ENCODE measurements at places on chromosomes 12 and 14.

DNA sequence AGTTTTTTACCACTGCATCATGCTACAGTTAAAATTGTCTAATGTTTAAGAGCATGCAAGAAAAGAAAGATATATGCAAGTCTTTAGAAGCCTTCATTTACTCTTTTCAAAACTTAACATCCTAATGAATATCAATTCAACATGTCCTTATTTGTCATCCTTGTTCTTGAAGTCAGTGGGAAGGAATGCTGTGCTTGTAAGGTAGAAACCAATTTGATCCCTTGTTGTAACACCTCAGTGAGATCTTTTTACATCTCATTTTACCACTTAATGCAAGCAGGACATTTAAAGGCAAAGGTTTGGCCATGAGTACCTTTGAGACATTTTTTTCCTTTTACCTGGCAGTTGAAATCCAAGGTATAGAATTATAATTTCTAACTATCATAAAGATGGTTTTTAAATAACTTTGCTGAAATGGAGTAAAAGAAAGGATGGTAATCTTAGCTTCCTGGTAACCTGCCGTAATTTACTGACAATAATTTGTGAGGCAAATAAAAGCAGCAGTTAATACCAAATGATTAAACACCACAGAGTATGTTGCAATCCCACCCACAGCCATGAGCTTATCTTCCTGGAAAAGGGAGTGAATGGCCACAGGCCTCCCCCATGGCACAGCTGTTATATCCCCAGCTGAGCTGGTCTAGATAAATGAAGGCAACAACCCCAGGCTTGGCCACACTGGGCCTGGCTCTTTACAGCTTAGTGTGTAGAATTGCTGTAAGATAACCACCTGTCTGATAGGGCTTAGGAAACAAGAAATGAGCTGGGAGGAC is 33.2 kb upstream of the STRN3 start:
- peak; percentile 84 for DNase-seq

DNA sequence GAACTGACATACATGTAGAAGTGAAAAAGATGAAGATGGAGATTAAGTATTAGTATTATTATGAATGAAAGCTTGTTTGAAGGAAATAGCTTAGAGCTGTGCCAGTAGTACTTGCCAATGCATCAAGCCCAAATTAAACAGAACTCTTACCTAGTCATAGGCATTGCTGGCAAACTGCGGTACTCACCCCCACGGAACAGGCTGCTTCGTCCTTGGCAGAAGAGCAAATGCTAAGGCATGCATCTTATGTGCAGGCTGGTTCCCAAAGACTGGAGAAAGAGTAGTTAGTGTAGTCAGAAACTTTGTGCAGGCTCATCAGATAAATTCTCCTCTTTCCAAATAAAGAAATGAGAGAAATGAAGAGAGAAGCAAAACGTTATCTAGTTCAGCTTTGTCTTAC is 134.8 kb downstream of the CCDC59 start:
- no peak for DNase-seq

DNA sequence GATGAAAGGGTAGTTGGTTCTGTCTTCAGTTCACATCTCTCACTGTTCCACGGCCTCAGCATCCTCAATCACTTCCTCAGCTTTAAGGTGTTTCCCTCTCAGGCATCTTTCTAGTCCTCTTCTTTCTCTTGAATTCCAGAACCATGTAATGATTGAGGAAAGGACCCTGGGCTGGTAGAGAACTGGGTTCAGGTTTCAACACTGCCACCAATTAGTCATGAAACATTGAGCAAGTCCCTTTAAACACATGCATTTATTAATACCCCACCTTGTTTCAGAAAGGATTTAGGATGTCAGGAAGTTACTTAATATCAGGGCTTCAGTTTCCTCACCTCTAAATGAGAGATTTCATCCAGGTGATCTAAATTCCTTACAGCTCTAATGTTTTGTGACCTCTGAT is 7.2 kb downstream of the DMAC2L start:
- DNase-seq: peak; percentile 58

GRCh38 chr12:15796493-15797141 is 7.4 kb upstream of the EPS8 start:
- peak; percentile 56 for DNase-seq

- DNase-seq: no peak
Observed at GRCh38 chr12:109188108-109188712, 71.8 kb downstream of the ACACB start.

GRCh38 chr12:85322715-85323114 is 42.7 kb downstream of the ALX1 start:
- peak; percentile 32 for DNase-seq

- DNase-seq: no peak
Observed at GRCh38 chr12:97061171-97061570, 154.1 kb downstream of the NEDD1 start.

- DNase-seq: no peak
Observed at GRCh38 chr12:103824290-103824689, 16.7 kb downstream of the NT5DC3 start.

All from mesenchymal stem cell (in vitro differentiated cells and primary cell).